Effector CD8-positive, alpha-beta T cell (primary cell): ENCODE measurements at places on chromosomes 11 and 22.

DNA sequence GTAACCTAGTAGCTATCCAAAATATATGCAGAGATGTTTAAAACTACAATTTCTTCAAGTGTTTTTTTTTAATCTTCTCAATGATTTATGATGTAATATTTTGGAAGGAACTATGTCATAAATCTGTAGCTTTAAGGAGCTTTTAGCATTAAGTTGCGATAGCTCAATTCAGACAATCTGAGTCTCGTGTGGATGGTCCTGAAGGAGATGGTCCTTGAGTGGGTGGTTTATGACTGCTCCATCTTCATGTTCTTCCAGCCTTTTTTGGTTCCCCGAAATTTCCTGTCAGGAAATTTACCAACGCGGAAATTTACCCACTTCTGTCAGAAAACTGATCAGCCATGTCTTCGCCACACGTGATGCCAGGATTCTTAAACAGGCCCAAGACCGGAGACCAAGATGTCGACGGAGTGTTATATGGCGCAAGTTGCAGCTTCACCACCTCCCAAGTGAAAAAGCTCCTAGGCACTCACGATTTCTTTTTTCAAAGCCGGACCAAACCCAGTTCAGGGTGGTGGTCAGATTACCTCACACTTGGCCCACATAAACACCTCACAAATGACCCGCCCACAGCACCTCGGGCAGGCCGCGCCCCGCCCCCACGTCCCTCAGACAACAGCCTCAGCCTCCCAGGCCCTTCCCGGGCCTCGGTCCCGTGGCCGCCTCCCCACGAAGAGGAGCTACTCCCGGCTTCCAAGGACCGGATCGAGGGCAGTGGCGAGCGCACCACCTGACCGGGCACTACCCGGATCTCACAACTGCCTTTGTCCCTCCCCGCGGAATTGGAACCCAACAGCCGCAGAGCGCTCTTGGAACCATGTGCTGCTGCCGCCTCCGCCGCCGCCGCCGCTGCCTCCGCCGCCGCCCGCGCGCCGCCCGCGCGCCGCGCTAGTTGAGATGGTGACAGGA, at the start of gene MORC2:
TSS of gene MORC2 (minus strand) at position 760 of the 909 bp plus-strand sequence. CDS start 885 bp downstream, outside the sequence.
- no peak for DNase-seq

- DNase-seq, result no peak
Measured at GRCh38 chr11:5550440-5551095, 2.2 kb upstream of the OR52H1 start.

- no peak for DNase-seq
Measured at GRCh38 chr11:126495281-126496220, 140.1 kb downstream of the ST3GAL4 start.

- no peak for DNase-seq
Measured at GRCh38 chr11:5507177-5507932, 2.4 kb downstream of the UBQLN3 start.

DNA sequence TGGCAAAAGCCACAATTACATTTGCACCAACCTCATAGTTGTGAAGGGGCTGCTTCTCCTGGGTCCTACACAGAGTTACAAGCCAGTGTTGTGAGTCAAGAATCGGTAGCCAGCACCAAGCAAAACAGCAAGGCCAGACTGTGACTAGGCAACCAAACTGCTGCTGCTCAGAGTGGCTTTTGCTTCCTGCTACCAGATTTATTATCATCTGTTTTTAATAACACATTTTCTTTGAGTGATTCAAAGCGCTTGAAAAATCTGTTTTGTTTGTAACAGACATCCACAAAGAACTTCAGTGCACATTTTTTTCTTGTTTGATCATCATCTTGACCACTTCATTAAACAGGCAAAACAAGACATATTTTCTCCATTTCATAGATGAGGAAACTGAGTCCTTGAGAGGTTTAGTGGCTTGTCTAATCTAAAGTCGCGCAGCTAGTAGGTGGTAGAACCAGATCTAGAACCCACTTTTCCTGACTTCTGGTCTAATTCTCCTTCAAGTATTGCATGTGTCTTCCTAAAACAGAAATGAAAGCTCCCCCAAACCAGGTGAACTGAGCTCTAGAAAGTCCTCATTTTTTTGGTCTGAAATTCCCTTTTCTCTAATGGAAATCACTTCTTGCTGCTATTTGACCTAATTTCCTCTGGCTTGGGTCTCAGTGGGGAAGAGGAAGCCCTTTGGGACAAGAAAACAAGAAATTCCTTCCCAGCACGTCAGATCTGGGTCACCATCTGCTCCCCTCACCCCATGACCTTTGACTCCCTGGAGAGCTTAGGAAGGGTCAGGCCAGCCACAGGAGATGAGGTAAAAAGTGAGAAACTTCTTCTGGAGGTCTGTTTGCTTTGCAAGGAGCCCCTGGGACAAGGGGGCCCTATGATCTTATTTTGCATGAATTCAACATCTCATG, 39.9 kb downstream of the CWC15 start:
- DNase-seq, result no peak

- DNase-seq, result no peak
Measured at GRCh38 chr22:19509923-19510322, 14.3 kb downstream of the CLDN5 start.

DNA sequence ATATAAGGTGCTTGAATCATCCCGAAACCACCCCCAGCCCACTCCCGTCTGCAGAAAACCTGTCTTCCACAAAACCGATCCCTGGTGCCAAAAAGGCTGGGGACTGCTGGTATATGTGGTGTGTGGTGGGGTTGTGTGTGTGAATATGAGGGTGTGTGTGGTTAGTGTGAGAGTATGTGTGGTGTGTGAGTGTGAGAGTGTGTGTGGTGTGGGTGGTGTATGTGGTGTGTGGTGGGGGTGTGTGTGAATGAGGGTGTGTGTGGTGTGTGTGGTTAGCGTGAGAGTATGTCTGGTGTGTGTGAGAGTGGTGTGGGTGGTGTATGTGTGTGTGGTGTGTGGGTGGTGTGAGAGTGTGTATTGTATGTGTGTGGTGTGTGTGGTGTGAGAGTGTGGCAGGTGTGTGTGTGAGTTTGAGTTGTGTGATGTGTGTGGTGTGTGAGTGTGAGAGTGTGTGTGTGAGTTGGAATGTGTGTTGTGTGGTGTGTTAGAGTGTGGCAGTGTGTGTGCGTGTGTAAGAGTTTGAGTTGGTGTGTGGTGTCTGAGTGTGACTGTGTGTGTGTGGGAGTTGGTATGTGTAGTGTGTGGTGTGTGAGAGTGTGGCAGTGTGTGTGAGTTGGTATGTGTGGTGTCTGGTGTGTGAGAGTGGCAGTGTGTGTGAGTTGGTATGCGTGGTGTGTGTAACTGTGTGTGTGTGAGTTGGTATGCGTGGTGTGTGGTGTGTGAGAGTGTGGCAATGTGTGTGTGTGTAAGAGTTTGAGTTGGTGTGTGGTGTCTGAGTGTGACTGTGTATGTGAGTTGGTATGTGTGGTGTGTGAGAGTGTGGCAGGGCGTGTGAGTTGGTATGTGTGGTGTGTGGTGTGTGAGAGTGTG, 6.5 kb downstream of the UPK3A start:
- no peak for DNase-seq

DNA sequence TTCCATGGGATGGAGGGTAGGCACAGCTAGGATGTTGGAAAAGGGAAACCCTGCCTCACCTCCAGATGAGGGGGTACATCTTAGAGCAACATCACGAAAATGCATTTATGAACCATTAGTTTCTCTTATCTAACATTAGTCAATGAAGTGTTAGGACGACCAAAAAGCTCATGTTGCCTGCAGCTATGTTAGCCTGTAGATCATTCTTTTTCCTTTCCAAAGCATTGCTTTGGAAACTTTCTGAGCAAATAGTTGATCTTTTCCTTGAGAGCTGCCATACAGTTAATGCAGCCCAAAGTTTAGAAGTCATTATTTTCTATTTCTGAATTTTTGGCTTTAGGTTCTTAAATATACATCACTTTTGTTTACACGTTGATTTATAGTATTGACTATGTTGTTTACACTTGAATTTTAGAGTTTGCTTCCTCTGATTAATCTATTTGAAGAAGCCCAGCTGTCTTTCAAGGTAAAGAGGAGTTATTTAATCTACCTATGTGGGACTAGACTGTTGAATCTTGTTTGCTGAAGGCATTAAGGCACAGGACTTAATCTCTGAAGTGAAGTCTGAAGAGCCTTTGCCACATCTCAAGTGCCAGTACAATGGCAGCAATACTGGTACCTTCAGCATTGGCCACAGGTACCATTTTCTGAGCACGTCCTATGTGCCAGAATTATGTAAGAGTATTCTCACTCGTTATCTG, 11.0 kb downstream of the POU2AF3 start:
- DNase-seq, result no peak

DNA sequence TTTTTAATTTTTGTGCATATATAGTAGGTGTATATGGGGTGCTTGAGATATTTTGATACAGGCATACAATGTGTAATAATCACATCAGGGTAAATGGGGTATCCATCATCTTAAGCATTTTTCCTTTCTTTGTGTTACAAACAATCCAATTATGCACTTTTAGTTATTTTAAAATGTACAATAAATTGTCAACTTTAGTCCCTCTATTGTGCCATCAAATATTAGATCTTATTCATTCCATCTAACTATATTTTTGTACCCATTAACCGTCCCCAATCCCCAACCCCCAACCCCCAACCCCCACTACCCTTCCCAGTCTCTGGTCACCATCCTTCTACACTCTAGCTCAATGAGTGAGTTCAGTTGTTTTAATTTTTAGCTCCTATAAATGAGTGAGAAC, 335.1 kb upstream of the C11orf87 start:
- no peak for DNase-seq

DNA sequence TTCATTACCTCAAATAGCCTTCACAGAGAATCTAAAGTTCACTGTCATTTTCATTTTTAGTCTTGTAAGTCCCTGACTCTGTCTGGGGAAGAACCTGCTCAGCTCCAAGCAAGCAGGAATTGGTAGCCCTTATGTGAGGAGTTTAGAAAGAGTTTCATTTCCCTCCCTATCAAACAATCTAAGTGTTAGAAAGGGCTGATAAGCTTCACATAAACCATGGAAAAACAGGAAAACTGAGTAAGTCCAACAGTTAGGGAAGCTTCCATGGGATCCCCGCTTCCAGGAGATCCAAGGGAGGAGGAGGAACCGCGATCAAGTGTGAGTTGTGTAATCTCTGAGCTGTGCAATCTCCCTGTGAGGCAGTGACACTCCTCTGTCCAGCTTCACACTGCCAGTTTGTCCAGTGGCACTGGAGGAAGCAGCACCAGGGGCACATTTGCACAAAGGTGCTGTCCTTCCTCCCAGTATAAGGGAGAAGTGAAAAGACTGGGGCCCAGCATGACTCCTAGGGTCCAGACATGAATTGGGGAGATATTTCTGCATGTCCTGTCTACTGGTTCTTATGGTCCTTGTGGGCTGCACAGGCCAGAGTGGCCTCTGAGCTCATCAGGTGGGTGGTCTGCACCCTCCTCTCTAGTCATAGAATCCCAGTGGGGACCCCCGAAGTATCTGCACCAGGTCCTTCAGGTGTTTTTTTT, 4.3 kb downstream of the PRAME start:
- no peak for DNase-seq

DNA sequence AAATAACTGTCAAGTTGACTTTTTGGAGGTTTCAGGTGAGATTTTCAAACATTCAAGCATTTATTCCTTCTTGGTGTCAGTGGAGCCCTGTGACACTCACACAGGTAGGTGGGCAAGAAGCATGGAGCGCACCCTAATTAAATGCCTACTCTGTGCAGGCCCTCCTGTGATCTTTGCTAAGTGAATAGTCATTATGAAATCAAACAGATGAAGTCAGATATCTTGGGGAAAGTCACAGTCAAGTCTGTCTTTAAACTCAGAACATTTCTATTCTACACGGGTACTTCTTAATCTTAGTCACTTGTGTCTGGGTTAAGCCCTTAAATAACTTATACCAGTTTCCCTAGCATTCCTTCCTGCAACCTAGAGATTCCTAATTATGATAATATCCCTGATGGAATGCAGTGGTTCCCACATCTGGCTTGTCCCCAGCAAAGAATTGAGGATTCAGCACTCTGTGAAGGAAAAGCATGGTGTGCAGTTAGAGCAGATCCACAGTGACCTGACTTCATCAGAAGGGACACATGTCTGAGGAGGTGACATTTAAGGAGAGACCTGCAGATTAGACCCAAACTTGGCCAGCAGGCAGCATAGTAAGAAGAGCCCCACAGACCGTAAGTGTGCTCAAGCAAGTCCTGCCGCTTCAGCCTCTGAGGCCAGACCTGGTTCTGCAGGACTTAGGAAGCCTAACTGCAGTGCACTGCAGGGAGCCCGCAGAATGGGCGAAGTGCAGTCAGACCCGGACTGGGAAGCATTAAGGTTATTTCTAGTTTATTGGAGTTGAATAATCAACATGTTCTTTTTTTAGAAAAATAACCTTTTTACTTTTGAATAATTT, 85.3 kb upstream of the GAL start:
- no peak for DNase-seq

DNA sequence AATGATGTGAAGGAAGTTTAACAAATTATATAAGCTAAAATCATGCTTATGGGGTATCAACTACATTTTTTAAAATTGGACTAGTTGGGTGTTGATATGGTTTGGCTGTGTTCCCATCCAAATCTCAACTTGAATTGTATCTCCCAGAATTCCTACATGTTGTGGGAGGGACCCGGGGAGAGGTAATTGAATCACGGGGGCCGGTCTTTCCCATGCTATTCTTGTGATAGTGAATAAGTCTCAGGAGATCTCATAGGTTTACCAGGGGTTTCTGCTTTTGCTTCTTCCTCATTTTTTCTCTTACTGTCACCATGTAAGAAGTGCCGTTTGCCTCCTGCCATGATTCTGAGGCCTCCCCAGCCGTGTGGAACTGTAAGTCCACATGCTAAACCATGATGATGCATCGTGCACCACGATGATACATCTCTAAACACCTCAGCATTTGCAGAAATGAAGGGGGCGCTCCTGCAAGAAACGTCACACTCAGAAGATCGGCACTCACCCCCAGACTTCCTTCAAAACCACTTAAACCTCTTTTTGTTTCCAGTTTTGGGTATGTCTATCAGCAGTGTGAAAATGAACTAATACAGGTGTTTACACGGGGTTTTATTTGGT, 340.0 kb downstream of the SHANK2 start:
- DNase-seq, result no peak

DNA sequence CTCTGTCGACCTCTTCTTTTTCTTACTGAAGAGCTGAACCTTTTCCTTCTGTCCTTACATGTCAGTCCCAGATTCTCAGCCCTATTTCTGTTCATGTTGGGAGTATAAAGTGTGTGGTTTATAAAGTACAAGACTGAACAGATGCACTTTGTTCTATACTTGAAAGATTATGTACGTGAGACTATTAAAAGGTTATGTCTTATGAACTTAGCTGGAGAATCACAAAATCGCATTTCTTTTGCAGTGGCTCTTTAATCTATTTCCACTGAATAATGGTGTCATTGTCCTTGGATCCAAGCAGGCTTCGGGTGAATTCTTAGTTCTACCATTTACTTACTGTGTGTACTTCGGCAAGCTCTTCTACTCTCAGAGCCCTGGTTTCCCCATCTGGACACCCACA, 558.4 kb downstream of the TMEM135 start:
- DNase-seq, result no peak

DNA sequence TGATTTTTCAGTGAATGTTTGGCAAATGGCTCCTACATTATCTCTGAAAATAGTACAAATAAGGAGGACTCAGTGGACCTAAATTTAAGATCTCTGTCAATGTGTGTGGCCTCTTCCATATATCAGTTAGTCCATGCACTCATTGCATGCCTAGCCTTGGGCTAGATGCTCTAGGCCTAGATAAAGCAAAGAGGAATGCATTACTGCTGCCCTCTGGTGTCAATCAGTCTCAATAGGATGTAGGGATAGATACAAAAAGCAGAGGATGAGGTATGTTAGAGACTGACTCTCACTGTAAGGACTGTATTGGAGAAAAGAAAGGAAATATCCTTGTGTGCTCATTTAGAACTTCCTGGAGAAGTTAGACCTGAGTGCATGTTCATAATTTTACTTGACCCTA, 42.0 kb downstream of the MS4A2 start:
- DNase-seq, result no peak

- no peak for DNase-seq
Measured at GRCh38 chr11:55707029-55707428, 45.0 kb downstream of the OR4C6 start.
